ENCODE measurements at places on chromosomes 1 and 21.

GRCh38 chr1:208445758-208446203 is 201.6 kb upstream of the PLXNA2 start:
- DNase-seq: no peak

DNA sequence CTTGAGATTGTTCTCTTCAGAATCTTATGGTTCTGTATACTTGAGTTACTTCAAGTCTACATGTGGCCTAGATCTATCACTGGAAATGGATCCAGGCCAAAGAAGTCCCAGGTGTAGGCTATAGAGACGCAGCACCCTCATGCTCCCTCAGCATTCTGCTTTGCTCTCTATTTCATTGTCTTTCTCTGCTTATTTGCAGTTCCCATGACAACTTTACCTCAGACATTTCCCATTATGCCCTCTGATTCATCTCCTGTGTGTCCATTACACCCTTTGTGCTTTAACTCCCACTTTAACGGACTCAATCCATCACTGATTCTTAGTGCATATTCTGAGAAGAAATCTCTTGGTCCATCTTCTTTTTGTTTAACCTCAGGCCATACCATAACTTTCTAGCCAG is 236.9 kb upstream of the NRIP1 start:
- no peak for DNase-seq

DNA sequence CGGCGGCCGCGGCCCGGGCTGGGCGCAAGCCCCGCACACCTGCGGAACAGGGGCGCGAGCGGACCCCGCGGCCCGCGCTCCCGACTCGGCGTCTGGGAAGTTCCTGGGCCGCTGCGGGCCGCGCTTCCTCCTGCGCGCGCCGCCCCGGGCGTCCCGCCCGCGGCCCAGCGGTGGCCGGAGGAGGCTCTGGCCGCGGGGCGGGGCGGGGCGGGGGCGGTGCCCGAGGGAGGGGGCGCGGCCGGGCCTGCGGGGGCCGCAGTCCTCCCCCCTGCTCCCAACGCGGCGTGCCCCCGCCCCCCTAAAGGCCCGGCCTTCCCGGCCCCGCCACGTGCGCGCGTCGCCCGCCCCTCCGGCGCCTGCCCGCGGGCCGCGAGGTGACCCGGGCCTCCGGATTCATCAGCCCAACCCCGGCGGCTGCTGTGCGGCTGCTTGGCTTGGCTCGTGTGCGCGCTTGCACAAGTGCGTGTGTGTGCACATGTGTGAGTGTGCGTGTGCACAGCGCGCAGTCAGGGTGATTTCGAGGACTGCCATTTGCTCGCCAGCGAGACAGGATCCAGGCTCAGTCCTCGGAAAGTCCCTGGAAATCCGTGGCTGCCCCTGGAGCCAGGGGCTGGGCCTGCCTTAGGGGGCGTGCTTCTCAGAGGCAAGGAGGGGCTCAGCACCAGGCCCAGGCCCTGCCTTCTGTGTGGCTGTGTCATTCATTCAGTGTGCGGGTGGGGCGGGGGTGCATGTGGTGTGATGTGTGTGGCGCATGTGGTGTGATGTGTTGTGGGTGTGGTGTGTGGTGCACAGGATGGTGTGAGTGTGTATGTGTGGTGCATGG is at the start of gene C2CD2:
TSS of gene C2CD2 (minus strand) at position 188 of the 823 bp plus-strand sequence. CDS start 370 bp downstream, outside the sequence.
- peak; percentile 12 for DNase-seq

DNA sequence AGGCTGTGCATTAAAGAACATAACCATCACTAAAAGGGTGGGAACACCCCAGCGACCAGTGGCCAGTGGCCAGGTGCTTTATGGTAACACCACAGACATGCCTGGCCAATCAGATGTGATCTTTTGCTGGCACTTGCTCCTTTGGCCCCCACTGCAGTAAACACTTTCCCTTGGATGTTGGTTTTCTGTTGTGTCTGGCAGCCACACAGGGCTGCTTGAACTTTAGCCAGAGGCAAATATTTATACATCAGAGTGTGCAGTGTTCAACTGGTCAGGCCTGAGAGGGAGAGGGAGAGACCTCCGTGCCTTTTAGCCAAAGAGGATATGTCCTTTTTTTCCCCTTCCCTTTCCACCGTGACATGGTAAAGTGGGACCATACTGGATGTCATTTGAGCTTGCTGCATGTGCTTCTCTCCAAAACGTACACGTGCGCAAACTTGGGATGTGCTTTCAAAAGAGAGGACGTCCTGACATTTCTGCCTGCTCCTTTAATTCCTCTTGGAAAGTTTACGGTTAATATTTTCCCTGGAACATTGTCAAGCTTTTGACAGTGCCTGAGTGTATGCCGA is 101.2 kb downstream of the NFIA start:
- DNase-seq: no peak

DNA sequence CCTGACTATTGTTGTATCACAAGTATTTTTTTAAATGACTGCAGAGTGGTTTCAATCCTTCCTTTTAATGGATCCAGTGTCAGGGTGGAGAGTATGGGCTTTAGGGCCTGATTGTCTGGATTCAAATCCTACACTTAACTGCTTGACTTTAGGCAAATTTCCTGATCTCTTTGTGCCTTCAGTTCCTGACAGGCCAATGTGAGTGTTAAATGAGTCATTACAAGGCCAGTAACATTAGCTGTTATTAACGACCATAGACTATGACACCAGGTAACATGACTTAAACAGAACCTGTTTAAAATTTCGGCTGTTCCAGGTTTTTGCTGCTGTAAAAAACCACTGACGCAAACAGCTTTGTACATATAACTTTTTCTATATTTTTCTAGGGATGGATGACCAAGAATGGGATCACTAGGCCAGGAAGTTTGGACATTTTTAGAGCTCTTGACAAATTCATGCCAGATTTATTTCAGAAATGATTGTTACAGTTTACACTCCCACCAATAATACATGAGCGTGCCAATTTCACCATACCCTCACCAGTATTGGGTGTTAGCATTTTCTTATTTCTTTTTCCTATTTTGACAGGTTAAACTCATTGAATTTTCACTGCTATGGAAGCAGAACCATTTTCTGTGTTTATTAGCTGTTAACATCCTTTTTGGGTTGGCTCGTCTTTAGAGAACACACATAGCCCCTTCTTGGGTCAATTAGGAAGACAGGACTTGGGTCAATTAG is 11.3 kb downstream of the ZNF362 start:
- DNase-seq: no peak

- no peak for DNase-seq
These were observed 33.1 kb downstream of the MIER1 start for GRCh38 chr1:66957938-66958337.

DNA sequence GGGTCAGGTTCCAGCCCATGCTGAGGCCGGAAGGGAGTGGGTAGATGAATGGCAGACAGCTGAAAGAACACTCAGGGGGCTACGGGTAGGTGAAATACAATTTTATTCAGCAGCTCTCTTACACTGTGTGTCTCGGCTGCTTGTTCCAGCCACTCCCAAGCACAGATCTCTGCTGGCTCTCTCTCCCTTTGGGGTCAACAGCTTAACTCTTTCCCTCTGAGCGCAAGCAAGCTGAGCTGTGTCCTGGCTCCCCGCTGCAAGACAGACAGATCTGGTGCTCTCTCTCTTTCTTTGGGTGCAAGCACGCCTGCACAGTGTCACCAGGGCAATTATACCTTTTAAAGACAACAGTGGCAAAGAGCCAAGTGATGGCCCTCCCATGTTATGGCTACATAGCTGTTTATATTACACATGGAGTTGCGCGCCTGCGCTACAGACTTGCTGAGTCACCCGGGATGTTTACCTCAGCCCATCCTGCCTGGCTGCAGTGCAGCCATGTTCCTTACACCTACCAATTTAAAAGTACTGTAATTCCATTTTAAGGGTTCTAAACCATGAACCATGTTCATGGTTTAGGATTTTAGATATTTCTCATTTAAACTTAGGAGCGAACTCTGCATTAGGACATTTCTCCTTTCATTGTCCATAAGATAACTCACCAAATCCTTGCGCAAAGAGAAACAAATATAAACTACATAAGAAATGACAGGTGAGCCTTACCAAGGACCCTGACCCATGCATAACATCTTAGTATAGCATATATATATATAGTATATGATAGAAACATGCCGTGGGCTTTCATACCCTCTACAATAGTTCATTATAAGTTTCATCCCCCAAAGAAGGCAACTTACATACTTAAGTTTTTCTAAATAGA is 396.5 kb downstream of the SMYD3 start:
- no peak for DNase-seq

GRCh38 chr1:57279909-57280666 is 143.8 kb downstream of the DAB1 start:
- no peak for DNase-seq

- no peak for DNase-seq
These were observed 18.2 kb downstream of the PLPPR4 start for GRCh38 chr1:99282536-99282935.

DNA sequence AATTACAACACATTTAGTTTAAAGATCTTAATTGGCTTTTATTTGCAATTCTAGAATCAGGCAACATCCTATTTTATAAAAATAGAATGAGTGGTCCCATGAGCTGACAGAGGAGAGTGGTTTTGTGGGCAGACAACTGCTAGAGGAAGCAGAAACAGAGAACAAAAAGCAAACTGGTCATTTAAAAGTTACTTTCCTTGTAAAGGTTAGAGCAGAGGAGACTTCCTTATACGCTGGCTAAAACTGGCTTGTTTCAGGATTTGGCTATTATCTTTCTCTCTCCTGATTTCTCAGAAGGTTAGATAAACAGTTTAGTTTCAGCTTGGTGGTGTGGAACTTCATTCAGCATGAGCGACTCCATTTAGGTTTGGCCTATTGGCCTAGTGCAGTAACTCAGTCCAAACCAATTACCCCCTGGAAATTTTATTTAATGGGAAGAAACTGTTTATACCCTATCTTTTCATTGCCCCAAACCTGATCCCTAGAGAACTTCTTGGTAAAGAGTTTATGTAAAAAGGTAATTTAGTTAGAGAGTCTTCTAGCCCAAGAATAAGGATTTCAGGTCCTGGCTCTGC is 32.2 kb upstream of the IL20 start:
- DNase-seq: no peak

GRCh38 chr1:201344206-201345080 is 33.0 kb downstream of the TNNT2 start:
- no peak for DNase-seq

- no peak for DNase-seq
These were observed 38.8 kb downstream of the CITED4 start for GRCh38 chr1:40823345-40823744.

DNA sequence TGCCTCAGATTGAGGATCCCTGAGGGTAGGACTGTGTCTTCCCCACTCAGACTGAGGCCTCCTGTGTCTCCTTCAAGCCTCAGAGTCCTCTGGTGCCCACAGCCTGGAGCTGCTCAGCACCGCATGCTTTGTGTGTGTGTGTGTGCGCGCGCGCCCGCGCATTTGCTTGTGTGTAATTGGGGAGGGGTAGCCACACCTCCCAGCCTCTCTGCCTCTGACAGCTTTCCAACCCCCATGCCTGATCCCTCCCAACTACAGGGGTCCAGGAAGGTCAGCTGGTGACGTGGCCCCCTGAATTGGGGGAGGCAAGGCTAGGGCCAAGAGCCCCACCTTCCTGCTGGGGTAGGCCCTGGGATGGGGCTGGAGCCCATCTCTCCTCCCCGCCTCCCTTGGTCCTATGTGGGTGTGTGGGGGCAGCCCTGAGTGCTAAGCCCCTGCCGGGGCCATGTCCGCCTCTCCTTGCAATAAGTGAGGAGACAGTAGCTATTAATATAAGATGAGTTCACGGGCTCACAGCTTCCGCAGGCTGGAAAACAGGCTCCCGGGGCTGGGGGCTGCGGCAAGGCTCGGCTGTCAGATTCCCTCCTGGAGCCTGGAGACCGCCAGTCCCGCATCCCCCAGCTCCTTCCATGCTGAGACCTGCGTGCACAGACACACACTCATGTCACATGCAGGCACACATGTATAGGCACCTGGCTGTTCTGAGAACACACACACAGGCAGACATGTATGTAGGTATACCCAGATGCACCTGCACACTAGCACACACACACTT is 7.0 kb downstream of the GPR3 start:
- no peak for DNase-seq

DNA sequence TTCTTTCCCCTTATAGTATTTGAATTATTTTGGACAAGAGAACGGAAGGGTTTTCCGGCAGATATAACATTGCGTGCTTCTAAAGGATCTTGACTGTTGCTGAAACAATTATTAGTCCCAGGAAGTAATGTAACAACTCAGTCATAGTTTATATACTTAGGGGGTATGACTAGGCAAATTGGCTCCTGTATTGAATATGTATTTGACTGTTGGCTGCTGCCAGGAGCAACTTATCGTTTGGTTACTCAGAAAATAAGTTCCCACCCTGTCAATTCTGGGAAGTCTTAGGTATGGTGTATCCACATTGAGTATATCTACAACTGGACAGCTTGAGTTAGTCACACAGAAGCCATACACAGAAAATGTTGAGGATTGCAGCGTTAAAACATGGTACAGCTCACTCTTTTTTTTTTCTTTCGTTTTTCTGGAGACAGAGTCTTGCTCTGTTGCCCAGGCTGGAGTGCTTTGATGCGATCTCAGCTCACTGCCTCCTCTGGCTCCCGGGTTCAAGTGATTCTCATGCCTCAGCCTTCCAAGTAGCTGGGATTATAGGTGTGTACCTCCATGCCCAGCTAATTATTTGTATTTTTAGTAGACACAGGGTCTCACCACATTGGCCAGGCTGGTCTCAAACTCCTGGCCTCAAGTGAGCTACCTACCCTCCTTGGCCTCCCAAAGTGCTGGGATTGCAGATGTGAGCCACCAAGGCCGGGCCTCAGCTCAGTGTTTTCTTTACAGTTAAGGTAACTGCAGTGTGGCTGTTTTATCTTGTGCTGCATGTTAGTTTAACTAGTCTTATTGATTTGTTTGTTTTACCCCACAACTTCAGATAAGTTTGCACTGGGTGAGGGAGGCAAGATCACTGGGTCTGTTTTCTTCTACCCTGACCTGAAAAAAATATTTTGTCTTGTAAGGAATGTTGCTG is 10.2 kb downstream of the SMAP2 start:
- no peak for DNase-seq

GRCh38 chr1:225445639-225446594 is 18.1 kb upstream of the LBR start:
- DNase-seq: no peak

DNA sequence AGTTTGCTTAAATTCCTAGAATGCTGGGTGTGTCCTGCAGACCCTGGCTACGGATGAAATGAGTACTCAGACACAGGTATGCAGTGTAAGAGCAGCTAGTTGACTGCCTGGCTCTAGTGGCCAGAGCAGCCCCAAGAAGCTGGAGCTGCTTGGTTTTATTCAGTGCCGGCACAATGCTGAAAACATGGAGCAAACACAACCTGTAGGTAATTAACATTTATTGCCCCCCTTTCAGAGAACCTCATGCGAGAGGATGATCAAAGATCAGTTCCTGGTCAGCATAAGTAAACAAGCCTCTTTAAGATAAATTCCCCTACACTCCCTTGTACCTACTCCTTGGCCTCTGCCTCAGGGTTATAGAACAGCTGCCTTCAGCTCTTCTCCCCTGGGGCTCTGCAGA is 43.2 kb downstream of the MRPS6 start:
- DNase-seq: no peak

DNA sequence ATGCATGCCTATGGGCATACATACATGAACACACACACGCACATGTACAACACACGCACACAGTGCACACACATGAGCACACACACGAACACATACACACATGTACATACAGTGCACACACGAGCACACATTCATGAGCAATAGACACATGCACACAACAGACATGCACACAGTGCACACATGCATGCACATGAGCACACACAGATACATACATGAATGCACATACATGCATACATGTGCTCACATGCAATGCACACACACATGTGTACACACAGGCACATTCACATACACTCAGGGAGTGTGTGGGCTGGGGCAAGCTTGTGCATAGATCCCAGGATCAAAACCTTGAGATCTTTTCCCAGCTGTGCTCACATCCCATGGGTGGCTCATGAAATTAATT is 18.9 kb downstream of the CRYAA start:
- DNase-seq: no peak

- DNase-seq: no peak
These were observed 19.5 kb downstream of the FAAP20 start for GRCh38 chr1:2175055-2175414.

All from stimulated activated naive CD4-positive, alpha-beta T cell (primary cell).